Type B pancreatic cell (in vitro differentiated cells): ENCODE measurements at places on chromosomes 1 and 21. TPM values are rescaled to one million over a fixed set of nuclear protein-coding genes. Genes with fewer than 3 reads are reported as not detected.

DNA sequence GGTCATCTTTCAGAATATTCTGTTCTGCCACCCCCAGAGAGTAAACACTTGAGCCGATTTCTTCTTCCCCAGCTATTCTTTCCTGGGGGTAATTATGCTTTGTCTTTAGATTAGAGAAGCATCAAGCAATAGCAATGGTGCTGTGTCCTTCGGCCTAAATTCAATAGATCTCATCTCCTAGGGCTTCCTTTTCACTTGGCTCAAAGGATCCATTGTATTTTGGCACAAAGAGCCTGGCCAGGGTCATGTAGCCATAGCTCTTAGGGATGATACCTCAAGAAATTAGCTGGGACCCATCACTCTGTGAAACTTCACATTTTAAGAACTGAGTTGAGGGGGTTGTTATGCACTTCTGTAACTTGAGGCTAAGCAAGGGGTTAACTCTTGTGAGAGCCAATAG lies 27.0 kb downstream of the MRPS6 start:
- no peak for DNase-seq

DNA sequence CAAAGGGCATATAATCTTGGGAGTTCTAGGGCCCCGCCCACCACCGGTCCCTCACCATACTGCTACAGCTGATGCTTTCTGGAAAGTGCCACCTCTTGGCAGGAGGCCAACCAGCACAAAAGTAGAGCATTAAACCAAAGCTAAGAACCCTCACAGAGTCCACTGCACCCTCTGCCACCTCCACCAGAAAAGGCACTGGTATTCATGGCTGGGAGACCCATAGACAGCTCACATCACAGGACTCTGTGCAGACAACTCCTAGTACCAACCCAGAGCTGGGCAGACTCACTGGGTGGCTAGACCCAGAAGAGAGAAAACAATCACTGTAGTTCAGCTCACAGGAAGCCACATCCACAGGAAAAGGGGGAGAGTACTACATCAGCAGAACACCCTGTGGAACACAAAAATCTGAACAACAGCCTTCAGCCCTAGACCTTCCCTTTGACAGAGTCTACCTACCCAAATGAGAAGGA lies 10.8 kb downstream of the THEM4 start:
- DNase-seq, result no peak

DNA sequence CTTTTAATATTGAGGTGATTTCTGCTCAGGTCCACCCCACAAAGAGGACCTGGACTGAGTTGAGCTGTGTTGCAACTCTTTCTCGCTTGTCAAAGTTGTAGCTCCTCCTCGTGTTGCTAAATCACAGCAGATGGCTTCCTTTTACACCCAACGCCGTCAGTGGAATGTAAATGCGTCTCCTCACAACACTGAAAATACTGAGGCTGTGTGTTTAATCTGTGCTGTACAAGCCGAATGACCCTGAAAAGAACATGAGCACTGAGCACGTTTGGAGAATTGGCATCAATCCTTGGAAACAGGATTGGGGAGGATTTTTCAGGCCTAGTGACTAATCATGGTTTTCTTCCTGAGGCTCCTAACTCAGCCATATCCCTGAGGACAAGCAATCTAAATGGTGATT lies 196.0 kb downstream of the CRB1 start:
- no peak for DNase-seq

DNA sequence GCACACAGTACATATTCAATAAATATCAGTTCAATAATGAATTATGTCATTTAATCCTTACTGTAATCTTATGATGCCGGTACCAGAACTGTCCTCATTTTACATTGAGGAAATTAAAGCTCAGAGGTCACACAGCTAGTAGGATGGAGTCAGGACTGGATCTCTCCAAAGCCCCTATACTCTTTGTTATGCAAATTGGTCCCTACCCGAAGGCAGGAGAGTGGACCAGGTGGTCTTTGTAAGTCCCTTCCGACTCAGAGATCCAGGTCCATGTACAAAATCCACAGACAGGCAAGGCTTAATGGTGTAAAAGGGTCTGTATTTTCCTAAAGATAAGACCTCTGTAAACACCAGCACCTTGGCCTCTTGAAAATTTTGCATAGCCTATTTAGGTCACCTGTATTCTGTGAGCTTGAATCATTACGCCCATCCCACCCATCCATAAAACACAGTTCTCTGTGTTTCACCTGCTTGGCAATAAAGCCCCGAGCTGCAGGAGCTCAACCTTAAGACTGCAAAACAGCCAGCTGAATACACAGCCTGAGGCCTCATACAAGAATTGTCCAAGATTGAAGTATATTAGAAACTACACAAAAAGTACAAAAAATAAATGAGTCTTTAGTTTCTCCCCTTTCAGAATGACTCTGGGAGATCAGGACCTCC lies 41.7 kb downstream of the PLXNA2 start:
- no peak for DNase-seq

GRCh38 chr1:224509907-224510306 lies 75.3 kb upstream of the WDR26 start:
- no peak for DNase-seq

DNA sequence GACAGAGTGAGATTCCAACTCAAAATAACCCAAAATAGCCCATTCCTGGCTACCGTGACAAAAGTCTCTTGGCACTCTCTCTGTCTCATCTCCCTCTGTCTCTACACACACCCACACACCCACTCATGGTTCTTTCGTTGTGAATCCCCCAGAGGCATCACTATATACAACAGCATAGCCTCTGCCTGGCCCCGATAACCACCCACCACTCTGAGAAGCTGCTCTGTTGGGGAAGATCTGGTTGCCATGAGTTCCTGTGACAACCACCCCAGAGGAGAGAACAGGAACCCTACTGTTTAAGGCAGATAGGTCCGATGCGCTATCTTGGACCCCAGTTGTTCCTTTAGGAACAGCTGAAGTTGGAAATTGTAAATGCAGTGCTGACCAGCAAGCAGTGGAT lies 70.4 kb upstream of the LYST start:
- no peak for DNase-seq

- DNase-seq, result no peak
Observed at GRCh38 chr1:94947437-94947836, 20.5 kb upstream of the CNN3 start.

GRCh38 chr1:20008391-20008841 lies 29.0 kb upstream of the PLA2G2A start:
- DNase-seq, result no peak

- DNase-seq, result no peak
Observed at GRCh38 chr1:163906283-163906682, 584.5 kb downstream of the NUF2 start.

DNA sequence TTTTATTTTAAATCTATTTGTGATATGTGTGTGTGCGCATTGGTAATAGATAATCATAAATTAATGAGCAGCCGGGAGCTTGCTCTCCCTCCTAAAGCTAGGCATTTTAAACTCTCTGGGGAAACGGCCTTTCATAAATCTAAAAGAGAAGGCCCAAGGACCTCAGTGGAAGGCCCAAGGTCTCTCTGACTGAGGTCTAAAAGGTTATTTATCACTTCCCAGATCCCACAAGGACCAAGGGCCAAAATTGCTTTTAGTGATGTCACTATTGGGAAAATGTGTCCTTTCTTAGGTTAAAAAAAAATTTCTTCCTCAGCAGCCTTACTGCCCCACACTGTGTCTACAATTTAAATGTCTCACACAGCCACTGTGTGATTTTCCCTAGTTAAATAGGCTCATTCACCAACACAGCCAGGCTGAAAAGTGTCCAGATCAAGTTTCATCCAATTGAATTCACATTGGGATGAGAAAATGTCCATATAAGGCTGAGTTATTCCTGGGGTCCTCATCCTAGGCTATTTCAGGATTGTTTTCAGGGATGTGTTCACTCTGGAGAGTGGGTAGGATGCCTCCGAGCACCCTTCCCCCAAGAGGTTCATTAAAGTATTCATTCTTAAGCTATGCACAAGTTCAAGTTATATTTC lies 46.1 kb downstream of the SLC44A3 start:
- DNase-seq, result no peak

Gene LCE1D
- total RNA-seq, result not detected in 2 replicates

Gene FYB2
- total RNA-seq, result 0.76 and 1.3 TPM in 2 replicates
